Activated CD4-positive, alpha-beta memory T cell treated with anti-CD3 and anti-CD28 coated beads, Interleukin-2, amount 10 ng/mL, durations not matched to agents 7 days and 5 days (primary cell): ENCODE measurements at places on chromosomes 7 and 10. TPM values are rescaled to one million over a fixed set of nuclear protein-coding genes. Genes with fewer than 3 reads are reported as not detected.

The IL15RA gene
- 24.5 TPM for total RNA-seq

DNA sequence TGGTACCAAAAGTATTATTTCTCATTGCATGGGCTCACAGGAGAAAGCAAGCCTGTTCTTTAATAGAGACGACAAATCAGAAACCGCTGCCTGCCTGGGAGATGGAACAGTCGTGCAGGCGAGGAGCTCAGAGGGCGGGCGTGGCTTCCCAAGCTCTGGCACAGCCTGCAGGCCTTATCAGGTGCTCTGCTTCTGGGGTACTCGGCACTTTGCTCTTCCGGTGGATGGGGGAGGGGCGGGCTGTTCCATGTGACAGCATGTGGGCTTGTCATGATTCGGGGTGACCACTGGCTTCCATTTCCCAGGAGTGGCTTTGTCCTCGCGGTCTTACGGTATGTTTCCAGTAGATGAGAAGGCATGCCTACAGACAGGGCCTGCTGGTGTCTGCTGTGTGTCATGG, 228.6 kb downstream of the MGMT start:
- no peak for DNase-seq

The ACTL6B gene
- total RNA-seq, result not detected

GRCh38 chr10:97109547-97109946, 76.2 kb downstream of the SLIT1 start:
- no peak for DNase-seq

DNA sequence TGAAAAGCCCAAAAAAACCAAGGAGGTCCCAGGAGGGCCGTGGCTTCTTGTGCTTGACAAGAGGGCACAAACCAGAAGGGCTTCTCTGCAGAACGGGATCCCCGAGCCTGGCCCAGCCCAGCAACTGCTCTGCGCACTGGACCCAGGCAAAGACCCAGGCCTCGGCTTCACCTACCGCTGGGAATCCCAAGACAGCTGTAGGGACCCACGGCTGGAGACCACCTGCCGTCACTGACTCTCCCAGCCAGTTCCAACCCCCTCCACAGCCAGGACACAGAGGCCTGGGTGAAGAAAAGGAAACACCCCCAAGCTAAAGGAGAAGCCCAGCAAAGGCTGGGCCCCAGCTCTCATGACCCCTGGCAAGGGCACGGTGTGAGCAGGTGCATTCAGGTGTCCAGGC, 24.3 kb downstream of the PDGFA start:
- DNase-seq, result no peak
